Muscle of leg (tissue), 16 donors: ENCODE measurements at places on chromosomes 3 and 15. TPM values are rescaled to one million over a fixed set of nuclear protein-coding genes. Genes with fewer than 3 reads are reported as not detected.

SCAMP5 gene
- 3.1 TPM for polyA plus RNA-seq

TMIE gene
- polyA plus RNA-seq = 0.70 TPM

DTX3L gene
- polyA plus RNA-seq = 9.1 TPM

GRCh38 chr3:33722191-33722590 is 4.1 kb upstream of the CLASP2 start:
- DNase-seq = no peak

DNA sequence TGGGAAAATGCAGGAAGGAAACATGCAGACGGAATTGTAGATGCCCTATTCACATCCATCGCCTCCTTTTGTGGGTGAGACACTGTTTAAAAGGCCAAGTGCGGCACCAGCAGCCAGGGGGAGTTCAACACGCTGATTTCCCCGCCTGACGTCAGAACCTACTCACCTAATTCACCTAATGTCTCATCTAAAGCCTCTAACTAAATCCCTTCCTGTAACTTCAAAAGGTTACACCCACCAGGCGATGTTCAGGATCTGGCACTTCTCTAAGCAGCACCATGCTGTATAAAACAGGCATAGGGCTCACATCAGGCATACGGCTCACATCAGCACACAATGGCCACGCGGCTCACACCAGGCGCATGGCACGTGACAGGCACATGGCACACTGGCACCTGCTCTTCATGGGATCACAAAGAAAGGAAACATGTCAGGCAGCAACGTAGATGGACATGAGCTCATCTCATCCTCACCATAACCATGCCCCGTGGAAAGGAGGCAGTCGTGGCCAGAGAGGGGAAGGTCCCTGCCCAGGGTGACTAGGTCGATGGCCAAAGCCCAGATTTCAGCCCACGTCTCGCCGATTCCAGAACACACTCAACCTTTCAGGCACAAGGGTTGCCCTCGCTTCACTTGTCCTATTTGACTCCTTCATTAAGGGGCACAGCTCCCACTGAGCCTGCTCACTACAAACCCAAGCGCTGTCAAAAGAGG is 21.7 kb downstream of the XXYLT1 start:
- DNase-seq = no peak

- peak; percentile 60 for DNase-seq
Measured at GRCh38 chr15:67882487-67883233, 42.8 kb upstream of the RNU6-1 start.

- peak; percentile 62 for DNase-seq
Measured at GRCh38 chr3:28476194-28476593, 127.6 kb upstream of the AZI2 start.

GRCh38 chr15:78620021-78620526 is 722 bp downstream of the CHRNA3 start:
- DNase-seq = no peak

DNA sequence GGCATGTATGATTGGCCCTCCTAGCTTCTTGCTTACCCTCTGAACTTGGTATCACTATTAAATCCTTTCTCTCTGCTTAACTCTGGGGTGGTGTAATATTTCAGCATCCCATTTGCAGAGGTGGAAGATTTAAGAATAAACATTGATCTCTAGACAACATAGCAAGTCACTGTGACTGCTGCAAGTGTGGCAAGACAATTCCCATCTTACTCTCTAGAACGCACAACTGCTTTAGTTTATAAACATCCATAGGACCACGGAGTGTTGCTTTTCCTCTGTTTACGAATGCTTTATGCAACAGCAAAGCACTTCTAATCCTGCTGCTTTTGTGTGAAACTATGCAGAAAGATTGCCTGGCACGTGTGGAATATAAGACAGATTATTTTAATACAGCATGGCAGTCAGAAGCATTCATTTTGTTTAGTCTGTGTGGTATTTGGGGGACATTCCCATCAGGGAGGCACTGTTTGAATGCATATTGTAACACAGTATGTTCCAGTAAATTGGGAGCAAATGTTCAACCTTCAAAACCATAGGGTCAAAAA is 338.9 kb upstream of the TMCO5A start:
- DNase-seq = no peak
